ENCODE measurements at places on chromosomes 1 and 21. TPM values are rescaled to one million over a fixed set of nuclear protein-coding genes. Genes with fewer than 3 reads are reported as not detected.

Gene COL11A1
- not detected for total RNA-seq

Gene MSH4
- not detected for total RNA-seq

- no peak for DNase-seq
These were observed 249.8 kb upstream of the C1orf174 start for GRCh38 chr1:4149831-4150230.

GRCh38 chr1:230215031-230215430 lies 148.0 kb downstream of the GALNT2 start:
- peak; percentile 90 for DNase-seq

DNA sequence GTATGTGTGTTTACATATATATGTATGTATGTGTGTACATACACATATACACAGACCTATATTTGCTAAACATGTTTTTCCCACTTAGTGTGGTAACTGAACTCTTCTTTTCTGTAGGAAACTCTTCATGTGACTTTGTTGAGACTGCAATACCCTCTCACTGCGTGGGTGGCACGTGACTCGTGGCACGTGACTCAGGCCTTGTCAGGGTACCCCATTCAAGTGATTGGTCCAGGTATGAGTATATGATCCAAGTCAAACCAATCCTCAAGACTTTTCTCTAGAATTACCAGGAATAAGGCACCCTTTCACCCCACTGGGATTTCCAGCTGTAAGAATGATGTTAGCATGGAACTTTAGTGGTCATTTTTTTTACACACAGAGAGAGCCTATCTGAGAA lies 149.2 kb upstream of the KCNK2 start:
- DNase-seq: no peak

GRCh38 chr1:8754993-8755392 lies 62.4 kb downstream of the RERE start:
- no peak for DNase-seq

- DNase-seq: no peak
These were observed 221.6 kb downstream of the SEC16B start for GRCh38 chr1:177748080-177748801.

DNA sequence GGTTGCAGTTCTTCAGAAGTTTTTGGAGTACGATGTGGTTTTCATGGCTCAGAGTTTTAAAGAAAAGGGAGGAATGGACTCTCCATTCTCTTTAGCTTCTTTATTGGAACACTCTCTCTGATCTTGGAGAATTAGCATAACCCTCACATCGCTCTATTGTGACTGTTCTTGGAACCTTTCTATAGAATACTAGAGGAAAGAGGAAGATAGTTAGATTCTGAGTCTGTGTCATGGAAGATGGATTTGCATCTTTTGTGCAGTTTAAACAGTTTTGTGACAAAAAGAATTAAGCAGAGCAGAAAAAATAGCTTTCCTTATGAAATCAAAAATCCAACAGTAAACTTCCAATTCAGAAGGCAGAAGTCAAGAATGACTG lies 61.0 kb downstream of the KCNJ6 start:
- DNase-seq: no peak

- no peak for DNase-seq
These were observed 107.6 kb upstream of the CSF3R start for GRCh38 chr1:36590264-36590663.

- no peak for DNase-seq
These were observed 7.2 kb downstream of the APCS start for GRCh38 chr1:159594625-159595405.

DNA sequence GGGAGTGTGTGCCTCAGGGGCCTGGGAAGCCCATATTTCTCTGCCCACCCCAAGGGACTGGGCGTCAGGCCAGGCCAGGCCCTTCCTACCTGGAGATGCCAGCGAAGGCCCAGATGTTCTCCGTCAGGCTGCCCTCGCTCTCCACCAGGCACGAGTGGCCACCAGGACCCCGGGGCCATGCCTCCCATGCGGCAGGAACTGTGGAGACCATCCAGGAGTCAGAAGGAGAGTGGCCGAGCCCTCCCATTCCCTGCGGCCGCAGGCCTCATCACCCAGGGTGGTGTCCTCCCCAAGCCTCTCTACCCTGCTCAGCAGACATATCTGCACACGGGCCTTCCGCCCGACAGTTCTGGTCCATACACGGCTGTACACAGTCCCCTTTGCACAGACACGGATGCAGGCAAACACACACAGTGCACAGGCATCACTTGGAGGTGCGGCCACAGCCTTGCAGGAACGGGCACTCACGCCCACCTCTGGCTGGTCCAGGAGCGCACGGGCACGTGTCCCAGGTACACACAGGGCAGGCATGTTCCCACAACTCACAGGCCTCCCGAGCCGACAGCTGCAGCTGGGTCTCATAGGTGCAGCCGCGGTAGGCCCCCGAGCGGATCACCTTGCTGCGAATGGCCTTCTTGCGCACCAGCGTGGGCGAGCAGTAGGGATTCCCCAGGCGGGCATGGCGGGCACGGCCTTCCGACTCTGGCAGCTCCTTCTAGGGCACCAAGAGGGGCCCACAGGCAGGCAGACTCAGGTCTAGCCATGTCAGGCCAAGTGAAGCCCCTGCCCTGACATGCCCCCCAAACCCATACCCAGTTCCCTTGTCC lies 5.9 kb upstream of the KIF17 start:
- peak; percentile 57 for DNase-seq

DNA sequence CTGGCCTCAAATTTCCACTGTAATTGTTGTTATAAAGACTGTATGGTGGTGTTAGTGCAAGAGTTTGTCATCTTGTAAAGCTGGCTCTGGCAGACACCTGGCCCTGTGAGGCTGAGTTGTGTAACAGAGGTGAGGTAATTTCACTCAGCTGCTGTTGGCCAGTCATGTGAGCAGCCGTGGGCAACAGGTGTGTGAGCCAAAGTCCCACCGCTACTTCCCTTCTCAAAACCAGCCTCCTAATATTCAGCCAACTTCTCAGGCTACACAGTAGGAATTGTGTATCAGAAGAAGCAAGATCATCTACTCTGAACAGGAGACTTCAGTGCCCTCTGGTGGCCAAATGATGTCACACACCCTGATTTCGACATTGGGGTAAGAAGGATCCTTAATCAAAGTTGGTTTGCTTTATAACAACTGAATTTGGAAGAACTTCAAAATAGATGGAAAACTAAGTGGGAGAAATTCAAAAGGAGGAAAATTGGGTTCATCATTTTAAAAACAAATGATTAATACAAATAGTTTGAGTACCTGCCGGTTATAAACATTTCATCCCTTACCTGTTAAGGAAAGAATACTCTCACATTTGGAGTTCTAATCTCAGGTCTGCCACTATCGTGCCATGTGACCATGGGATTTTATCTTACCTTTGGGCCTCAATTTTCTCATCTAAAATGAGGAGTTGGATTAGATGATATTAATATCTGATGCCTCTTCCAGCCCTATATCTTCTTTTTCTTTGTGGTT lies 2.6 kb upstream of the CREG1 start:
- DNase-seq: no peak

DNA sequence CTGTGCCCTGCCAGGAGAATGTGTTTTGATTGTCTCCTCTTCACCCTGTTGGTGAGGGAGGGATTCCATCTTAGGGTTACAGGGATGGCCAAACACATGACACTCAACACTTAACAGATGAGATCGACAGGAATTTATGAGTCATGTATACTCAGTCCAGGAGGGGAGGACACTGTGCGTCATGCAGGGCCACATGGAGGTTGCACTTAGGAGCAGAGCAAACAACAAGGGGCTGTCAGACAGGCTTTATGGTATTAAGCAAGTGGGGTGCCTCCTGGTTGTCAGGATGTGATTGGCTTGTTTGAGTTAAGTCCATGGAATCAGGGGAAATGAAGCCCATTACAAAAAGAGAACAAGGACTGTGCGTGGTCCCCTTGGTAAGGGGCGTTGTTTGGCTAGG lies 26.9 kb downstream of the EDARADD start:
- DNase-seq: peak; percentile 11

All from ascending aorta (tissue), 2 donors.